ENCODE measurements at places on chromosomes 1 and 21.

DNA sequence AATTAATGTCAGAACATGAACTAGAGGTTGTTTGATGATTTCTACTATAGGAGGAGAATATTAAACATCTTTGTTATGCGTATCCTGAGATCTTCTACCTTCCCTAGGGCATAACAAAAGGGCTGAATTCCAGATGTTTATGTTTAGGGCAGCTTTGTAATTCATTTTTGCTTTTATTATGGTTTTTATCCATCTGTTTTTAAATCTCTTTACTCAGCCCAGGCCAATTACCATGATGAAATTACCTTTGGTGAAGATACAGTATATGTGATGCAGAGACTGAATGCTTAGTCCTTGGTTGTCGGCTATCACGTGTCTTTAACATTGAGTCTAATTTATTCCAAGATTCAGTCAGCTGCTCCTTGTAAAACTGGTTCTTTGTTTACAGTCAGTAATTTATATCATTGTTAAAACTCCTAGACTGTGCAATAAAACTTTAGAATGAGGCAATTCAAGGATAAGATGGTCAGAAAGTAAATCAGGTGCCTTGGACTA lies 176.9 kb downstream of the CTH start:
- no peaks in the 10 kb centered on the region for H3K36me3 ChIP-seq
- no peak for DNase-seq
- H3K27me3 ChIP-seq = no peaks in the 10 kb centered on the region

- H3K36me3 ChIP-seq = no peaks in the 10 kb centered on the region
- no peak overlapping the region for H3K4me3 ChIP-seq
- no peak overlapping the region for H3K27ac ChIP-seq
These were observed 35.3 kb upstream of the NGF start for GRCh38 chr1:115373305-115373704.

DNA sequence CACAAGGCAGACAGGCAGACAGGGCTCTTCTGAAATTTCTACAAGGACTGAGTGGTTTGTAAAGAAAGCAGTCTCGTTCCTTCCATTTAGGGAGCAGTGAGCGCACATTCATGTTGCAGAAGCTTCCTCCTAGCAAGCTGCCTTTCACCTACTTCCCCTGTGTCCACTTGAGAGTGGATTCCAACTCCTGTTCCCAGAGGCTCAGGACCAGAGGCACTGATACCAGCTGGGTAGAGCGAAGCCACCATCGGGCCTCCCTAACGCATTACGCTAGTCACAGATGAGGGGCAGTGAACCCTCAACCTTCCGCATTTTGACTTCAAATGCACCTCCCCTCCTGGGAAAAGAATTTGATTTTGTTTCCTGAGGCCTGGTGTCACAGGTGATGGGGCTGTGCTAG lies 215.8 kb downstream of the SIPA1L2 start:
- peak; percentile 23 for DNase-seq
- no peak overlapping the region for H3K4me3 ChIP-seq
- no peaks in the 10 kb centered on the region for H3K27me3 ChIP-seq
- H3K4me1 ChIP-seq = no peaks in the 10 kb centered on the region
- no peaks in the 10 kb centered on the region for H3K36me3 ChIP-seq

- no peaks in the 10 kb centered on the region for H3K27me3 ChIP-seq
- H3K27ac ChIP-seq = peak within 1 kb of the TSS; percentile 100
- DNase-seq = peak; percentile 98
- peaks cover 59% of the 10 kb centered on the region for H3K4me1 ChIP-seq
These were observed at the start of gene ARHGAP30 for GRCh38 chr1:161069731-161070270. Gene ARHGAP30 (minus strand): TSS chr1:161069891. CDS start chr1:161069624, 267 bp downstream.

- no peak for DNase-seq
- H3K4me1 ChIP-seq = peaks cover 7% of the 10 kb centered on the region
- H3K27ac ChIP-seq = no peak overlapping the region
- H3K27me3 ChIP-seq = no peaks in the 10 kb centered on the region
These were observed 716.4 kb downstream of the AMY1C start for GRCh38 chr1:104466068-104466467.

- no peak overlapping the region for H3K4me3 ChIP-seq
- no peak overlapping the region for H3K27ac ChIP-seq
- H3K4me1 ChIP-seq = peaks cover under 1% of the 10 kb centered on the region
- no peak for DNase-seq
These were observed 44.5 kb downstream of the TIAM1 start for GRCh38 chr21:31299291-31300147.

DNA sequence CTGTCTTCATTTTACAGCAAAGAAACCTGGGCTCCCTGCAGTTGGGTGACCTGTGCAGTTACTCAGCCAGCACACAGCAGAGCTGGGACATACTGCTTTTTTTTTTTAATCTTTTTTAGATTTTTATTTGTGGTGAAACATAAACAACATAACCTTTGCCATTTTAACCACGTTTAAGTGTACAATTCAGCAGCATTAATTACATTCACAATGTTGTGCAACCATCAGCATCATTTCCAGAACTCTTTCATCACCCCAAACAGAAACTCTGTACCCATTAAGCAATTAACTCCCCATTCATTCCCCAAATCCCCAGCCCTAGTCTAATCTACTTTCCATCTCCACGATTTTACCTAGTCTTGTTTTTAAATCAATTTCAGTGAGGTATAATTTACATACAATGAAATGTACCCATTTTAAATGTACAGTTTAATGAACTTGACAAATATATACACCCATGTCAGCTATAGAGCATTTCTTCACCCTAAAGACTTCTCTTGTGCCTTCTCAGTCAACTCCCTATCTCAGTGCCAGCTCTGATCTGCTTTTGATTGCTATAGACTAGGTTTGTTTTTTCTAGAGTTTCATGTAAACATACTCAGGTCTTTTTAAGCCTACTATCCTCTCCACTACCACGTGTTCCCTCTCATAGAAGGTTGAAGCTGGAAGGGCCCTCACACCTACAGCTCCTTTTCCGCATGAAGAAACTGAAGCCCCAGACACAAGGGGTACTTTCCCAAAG lies 37.8 kb upstream of the C8B start:
- no peak overlapping the region for H3K27ac ChIP-seq
- no peak overlapping the region for H3K4me3 ChIP-seq
- H3K4me1 ChIP-seq = no peaks in the 10 kb centered on the region
- H3K27me3 ChIP-seq = no peaks in the 10 kb centered on the region
- no peaks in the 10 kb centered on the region for H3K36me3 ChIP-seq

GRCh38 chr1:182614796-182615454 lies 10.7 kb upstream of the RGS16 start:
- H3K36me3 ChIP-seq = peaks cover 5% of the 10 kb centered on the region
- H3K4me1 ChIP-seq = peaks cover 47% of the 10 kb centered on the region
- peak overlapping the region; percentile 57 for H3K4me3 ChIP-seq
- H3K27ac ChIP-seq = peak overlapping the region; percentile 44
- DNase-seq = peak; percentile 65

DNA sequence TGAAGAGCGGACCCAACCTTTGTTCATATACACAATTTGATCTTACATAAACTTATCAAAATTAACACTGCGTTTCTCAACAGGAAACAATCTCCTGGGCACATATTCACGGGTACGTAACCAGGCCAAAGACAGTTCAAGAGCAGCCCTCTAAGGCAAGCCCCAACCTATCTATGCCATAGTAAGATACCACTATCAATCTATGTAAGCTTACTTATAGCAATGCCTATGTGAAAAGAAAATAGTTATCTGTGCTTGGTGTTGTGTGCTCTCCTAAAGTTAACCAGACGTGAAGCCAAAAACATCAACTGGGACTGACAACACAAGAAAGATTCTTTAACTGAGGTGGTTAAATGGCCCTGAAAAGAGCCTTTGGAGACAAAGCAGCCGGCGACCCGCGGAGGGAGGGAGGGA lies 49.4 kb upstream of the BOLA1 start:
- H3K36me3 ChIP-seq = peaks cover 33% of the 10 kb centered on the region
- H3K4me3 ChIP-seq = peak overlapping the region; percentile 92
- H3K27me3 ChIP-seq = no peaks in the 10 kb centered on the region
- H3K27ac ChIP-seq = peak overlapping the region; percentile 95

- no peak overlapping the region for H3K27ac ChIP-seq
- H3K4me1 ChIP-seq = no peaks in the 10 kb centered on the region
- H3K36me3 ChIP-seq = no peaks in the 10 kb centered on the region
- DNase-seq = no peak
These were observed 358.9 kb downstream of the RPS6KC1 start for GRCh38 chr1:213409971-213410370.

GRCh38 chr1:29633771-29634170 lies 397.4 kb downstream of the PTPRU start:
- peak; percentile 8 for DNase-seq
- H3K36me3 ChIP-seq = no peaks in the 10 kb centered on the region
- H3K27me3 ChIP-seq = peaks cover 3% of the 10 kb centered on the region
- H3K4me3 ChIP-seq = no peak overlapping the region

DNA sequence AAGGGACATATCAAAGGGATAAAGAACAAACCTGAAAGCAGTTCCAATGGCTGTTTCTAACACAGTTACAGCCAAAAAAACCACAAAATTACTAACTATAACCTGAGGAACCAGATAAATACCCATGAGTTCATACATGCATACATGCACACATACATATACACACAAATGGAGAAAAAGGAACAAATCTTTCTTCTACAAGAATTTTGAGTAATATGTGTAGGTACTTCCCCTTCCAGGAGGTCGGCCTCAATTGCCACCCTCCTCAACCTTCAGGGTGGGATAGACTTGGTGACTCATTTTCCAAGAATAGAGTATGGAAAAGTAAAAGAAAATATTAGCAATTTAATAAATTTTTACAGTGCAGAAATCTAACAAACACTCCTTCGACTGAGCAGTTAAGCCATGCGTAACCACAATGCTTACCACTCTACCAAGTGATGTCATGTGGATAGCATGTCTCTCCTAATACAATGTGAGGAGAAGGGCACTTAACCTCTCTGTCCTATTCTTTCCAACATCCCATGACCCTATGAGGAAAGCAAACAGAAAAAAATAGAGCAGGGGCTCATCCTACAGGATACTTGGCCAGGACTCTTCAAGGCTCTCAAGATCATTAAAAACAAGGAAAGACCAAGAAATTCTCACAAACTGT lies 243.0 kb upstream of the RUNX1 start:
- peaks cover 3% of the 10 kb centered on the region for H3K36me3 ChIP-seq
- DNase-seq = no peak
- H3K4me1 ChIP-seq = no peaks in the 10 kb centered on the region
- H3K4me3 ChIP-seq = no peak overlapping the region
- peaks cover 5% of the 10 kb centered on the region for H3K27me3 ChIP-seq

GRCh38 chr1:183824291-183824690 lies 19.4 kb downstream of the RGL1 start:
- peaks cover under 1% of the 10 kb centered on the region for H3K36me3 ChIP-seq
- no peaks in the 10 kb centered on the region for H3K27me3 ChIP-seq
- no peak for DNase-seq
- H3K4me3 ChIP-seq = no peak overlapping the region

DNA sequence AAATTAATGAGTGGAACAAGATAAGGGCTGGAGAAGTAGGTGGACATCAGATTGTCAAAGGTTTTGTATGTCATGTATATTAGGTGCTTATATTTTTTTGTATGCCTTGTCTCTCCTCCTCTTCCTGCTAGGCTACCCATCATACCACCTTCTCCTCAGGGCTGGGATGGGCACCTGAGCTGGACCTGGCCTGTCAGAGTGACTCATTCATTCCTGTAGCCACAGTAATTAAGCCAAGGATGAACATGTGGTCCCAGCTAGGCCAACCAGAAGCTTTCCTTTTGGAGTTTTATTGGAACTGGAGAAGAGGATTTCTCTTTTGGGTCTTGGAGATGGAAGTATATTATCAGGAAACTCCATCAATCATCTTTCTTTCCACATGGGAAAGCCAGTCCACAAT lies 21.2 kb downstream of the PTGS2 start:
- no peaks in the 10 kb centered on the region for H3K4me1 ChIP-seq
- H3K27me3 ChIP-seq = no peaks in the 10 kb centered on the region
- no peaks in the 10 kb centered on the region for H3K36me3 ChIP-seq
- DNase-seq = no peak
- H3K4me3 ChIP-seq = no peak overlapping the region
- no peak overlapping the region for H3K27ac ChIP-seq

DNA sequence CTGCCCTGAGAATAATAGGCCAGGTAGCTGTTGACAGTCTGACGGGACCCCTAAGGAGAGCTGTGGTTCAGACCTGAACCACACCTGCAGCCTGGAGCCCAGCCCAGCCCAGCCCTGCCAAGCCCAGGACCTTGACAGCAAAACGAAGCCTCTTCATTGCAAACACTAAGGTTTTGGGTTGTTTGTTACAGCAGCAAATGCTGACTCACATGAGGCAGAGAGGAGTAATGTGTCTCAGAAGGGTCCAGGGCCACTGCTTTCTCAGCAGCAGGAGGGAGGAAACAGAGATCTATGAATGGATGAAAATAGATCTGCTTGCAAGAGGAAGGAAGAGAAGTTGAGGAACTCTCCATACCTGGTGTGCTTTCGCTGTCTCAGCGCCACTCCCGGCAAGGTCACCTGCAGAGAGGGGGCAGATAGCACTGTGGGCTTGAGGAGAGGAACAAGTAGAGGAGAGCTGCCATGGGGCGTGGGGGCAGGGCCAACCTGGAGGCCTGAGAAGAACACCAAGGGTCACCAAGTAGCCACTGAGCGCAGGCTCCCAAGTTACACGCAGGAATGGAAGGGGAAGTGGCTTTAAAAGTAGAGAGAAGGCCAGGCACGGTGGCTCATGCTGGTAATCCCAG lies 127.2 kb downstream of the ZNF281 start:
- no peak overlapping the region for H3K4me3 ChIP-seq
- no peak overlapping the region for H3K27ac ChIP-seq
- H3K27me3 ChIP-seq = peaks cover 8% of the 10 kb centered on the region
- no peaks in the 10 kb centered on the region for H3K4me1 ChIP-seq
- DNase-seq = no peak

- H3K27me3 ChIP-seq = no peaks in the 10 kb centered on the region
- DNase-seq = peak; percentile 27
- no peaks in the 10 kb centered on the region for H3K36me3 ChIP-seq
- H3K4me1 ChIP-seq = no peaks in the 10 kb centered on the region
These were observed 118.9 kb upstream of the COL6A1 start for GRCh38 chr21:45862543-45863207.

- no peaks in the 10 kb centered on the region for H3K36me3 ChIP-seq
- H3K27me3 ChIP-seq = no peaks in the 10 kb centered on the region
- H3K4me1 ChIP-seq = peaks cover 11% of the 10 kb centered on the region
- no peak overlapping the region for H3K27ac ChIP-seq
These were observed 151.7 kb downstream of the ZC3H11B start for GRCh38 chr1:219460896-219461815.

DNA sequence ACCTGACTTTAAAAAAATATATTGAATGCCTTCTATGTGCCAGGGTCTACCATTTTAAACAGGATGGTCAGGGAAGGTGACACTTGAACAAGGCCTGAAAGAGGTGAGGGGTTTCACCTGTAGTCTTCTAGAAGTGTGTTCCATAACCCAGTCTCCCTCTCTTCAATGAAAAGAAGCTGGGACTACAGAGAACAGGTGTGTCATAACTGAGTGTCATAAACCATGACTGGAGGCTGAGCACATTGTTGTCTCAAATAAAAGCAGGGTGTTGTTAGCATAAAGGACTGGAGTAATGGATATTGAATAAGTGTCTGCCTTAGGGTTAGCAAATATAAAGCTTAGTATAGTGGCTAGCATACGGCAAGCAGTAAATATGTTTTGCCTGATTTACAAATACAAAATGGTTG lies 65.4 kb downstream of the SYDE2 start:
- H3K4me3 ChIP-seq = no peak overlapping the region
- DNase-seq = no peak
- H3K36me3 ChIP-seq = no peaks in the 10 kb centered on the region

GRCh38 chr1:158101927-158102326 lies 78.8 kb upstream of the CD1D start:
- H3K27me3 ChIP-seq = peaks cover 23% of the 10 kb centered on the region
- no peak overlapping the region for H3K27ac ChIP-seq
- no peaks in the 10 kb centered on the region for H3K36me3 ChIP-seq
- DNase-seq = no peak
- peaks cover 6% of the 10 kb centered on the region for H3K4me1 ChIP-seq

- H3K4me1 ChIP-seq = peaks cover 64% of the 10 kb centered on the region
- H3K4me3 ChIP-seq = peak overlapping the region; percentile 38
- H3K27me3 ChIP-seq = no peaks in the 10 kb centered on the region
- H3K36me3 ChIP-seq = peaks cover 63% of the 10 kb centered on the region
- DNase-seq = peak; percentile 69
These were observed 82.2 kb downstream of the NIBAN1 start for GRCh38 chr1:184892116-184892515.

Measured in activated CD8-positive, alpha-beta memory T cell treated with anti-CD3 and anti-CD28 coated beads, Interleukin-2, amount 10 ng/mL, durations not matched to agents 7 days and 5 days (primary cell).